ENCODE measurements at places on chromosomes 3 and 15. TPM values are rescaled to one million over a fixed set of nuclear protein-coding genes. Genes with fewer than 3 reads are reported as not detected.

Gene ADAMTS9
- total RNA-seq = 4.5 TPM

Gene SCN5A
- total RNA-seq = 4.7 TPM

DNA sequence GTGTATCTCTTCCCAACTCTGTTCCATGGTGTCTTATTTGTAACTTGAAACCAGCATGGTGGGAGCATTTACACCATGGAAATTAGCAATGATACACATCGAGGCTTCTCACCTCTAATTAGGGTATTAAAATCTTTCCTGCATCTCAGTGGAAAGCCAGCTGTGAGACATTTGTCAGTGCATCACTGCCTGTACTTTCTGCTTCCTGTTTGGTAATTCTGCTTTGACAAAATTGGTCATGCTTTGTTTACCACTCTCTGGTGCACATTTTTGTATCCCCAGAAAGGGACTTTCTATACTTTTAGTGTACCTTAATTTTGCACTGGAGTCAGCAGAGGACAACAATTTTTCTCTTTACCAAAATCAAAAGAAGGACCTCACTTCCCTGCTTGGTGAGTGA, 402.1 kb downstream of the PDCD6IP start:
- DNase-seq = no peak

Gene TMCO5A
- 0.35 TPM for total RNA-seq

GRCh38 chr3:119759962-119760361, 21.9 kb upstream of the NR1I2 start:
- no peak for DNase-seq
